ENCODE measurements at places on chromosomes 11 and 22. TPM values are rescaled to one million over a fixed set of nuclear protein-coding genes. Genes with fewer than 3 reads are reported as not detected.

DNA sequence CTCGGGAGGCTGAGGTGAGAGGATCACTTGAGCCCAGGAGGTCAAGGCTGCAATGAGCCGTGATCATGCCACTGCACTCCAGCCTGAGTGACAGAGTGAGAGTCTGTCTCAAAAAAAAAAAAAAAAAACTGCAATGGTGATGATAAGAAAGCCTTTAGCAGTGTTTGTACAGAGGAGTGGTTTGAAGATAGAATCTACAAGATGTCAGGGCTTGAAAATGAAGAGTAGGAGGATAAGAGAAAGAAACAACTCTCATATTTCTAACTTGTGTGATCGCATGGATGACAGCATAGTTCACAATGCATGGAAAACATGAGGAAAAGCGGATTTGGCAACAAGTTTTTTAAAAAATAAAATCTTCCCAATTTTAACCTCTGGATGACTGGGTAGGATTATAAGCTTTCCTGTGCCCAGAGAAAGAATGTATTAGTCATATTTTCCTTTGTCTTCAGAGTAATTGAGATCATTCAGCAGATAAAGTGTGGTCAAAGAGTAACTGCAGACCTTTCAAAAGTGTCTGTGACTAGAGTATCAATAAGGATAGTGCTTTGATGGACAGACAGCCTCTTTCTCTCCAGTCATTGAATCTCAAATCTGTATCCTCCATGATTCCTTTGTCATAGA, 328.1 kb downstream of the CASP12 start:
- DNase-seq = no peak

- DNase-seq = no peak
Measured at GRCh38 chr11:21520244-21520643, 672.6 kb upstream of the ANO5 start.

GRCh38 chr11:94794287-94795168, 26.4 kb downstream of the AMOTL1 start:
- no peak for DNase-seq

GRCh38 chr11:17771841-17772401, 37.3 kb downstream of the KCNC1 start:
- DNase-seq = no peak

GRCh38 chr11:72738199-72739141, 13.7 kb downstream of the ARAP1 start:
- DNase-seq = no peak

DNA sequence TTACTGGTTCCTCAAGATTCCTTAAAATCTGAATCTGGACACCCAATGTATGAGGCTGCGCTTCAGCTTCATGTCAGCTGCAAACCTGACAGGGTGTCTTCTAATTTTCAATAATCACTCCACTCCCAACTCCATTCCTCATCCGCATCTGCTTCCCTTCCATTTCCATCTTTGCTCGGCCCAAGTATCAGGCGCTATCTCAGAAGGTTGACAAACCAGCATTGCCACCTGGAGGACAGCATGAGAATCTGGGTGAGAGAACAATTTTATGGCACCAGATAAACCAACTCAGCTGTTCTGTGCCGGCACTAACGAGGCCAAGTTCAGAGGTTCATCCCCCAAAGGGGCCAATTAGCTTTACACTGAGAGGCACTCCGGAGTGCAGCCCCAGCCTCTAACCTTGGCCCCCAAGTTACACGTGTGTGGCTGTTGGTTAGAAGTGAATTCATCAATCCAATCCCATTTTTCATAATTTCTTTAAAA, 79.1 kb upstream of the LMO2 start:
- peak; percentile 17 for DNase-seq

DNA sequence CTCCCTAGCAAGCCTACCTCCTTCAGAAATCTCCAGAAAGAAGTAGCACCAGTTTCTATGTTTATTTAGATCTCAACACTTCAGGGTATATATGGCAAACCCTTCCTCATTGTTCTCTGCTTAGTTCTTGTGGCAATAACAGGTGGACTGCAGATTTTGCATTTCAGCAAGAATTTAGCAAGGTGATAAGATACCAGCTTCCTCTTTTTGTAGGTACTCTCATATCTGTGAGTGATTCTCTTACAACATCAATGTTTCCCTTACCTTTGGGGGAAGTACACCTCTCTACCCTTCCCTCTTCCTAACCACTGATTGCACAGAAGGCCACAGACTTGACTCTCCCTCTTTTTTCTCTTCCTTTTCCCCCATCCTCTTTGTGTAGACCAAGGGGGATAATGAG, 230.9 kb upstream of the SESN3 start:
- no peak for DNase-seq

CNIH2 gene
- 1.9 TPM for total RNA-seq

ESAM gene
- total RNA-seq = 1.1 TPM

FREY1 gene
- total RNA-seq = 0.60 TPM

E2F8 gene
- 16.2 TPM for total RNA-seq

FOLR1 gene
- not detected for total RNA-seq

CCDC82 gene
- total RNA-seq = 28.3 TPM

All from activated naive CD8-positive, alpha-beta T cell treated with anti-CD3 and anti-CD28 coated beads for 36 hours (primary cell).